ENCODE measurements at places on chromosomes 2 and 18. TPM values are rescaled to one million over a fixed set of nuclear protein-coding genes. Genes with fewer than 3 reads are reported as not detected.
A peak's percentile ranks its signal among the peaks of the same experiment; 100 is the strongest.

GRCh38 chr18:49767111-49768050 lies 46.0 kb downstream of the ACAA2 start:
- peak; percentile 31 for DNase-seq

DNA sequence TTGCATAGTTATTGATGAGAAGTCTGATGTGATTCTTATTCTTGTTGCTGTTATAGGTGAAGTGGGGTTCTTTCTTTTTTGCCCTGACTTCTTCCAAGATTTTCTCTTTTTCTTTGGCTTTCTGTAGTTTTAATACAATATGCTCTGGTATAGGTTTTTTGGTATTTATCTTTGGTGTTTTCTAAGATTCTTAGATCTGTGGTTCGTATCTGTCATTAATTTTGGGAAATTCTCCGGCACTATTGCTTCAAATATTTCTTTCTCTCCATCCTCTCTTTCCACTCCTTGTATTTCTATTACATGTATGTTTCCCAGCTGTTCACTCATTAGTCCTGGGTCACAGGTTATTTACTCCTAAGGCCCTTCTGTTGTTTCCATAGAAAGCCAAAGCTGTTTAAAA lies 43.8 kb downstream of the SKA1 start:
- DNase-seq, result no peak

DNA sequence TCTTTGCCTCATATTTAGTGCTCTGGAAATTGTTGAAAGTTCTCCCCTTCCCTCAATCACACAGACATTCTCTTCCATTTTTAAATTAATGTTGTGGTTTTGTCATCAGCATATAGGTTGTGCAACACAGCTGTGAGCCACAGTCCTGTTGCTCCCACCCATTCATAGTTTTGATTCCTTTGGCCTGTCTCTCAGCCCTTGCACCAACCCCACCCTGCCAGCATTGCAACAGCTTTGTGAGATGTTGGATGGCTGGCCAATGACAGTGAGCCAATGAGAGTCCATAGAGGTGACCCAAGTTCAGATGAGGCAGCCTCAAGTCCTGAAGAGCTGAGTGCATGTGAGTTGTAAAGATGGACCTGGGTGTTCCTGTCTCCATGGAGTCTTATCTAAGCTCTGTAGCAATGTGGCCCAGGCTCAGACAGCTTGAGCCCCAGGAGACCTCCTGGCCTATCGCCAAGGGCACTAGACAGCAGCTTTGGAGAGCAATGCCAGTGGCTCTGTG lies 775.5 kb downstream of the RNF144A start:
- DNase-seq, result no peak

- DNase-seq, result no peak
These were observed 824.0 kb downstream of the SLC4A3 start for GRCh38 chr2:220451438-220451837.

DNA sequence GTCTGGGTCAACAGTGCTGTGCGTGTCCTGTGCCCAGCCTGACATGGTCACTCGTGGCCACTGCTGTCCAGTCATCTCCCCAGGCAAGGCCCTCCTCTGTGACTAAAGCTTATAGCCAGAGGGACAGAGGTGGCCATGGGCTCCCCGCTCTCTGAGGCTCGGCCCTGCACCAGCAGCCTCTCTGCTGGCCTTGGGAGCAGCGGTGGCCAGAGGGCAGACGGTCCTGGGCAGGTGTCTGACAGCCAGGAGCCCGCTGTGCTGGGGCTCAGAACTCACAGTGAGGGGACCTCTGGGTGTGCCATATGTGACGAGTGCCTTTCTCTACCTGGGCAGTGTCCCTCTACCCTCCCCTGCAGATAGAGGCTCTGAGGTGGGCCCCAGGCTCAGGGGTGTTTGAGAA lies 98.7 kb downstream of the FAM210A start:
- no peak for DNase-seq

GRCh38 chr2:223222397-223222796 lies 170.4 kb downstream of the KCNE4 start:
- no peak for DNase-seq

The ZSWIM2 gene
- total RNA-seq, result not detected

GRCh38 chr2:88602022-88602421 lies 25.2 kb downstream of the EIF2AK3 start:
- no peak for DNase-seq

GRCh38 chr18:44503854-44504253 lies 176.8 kb upstream of the SETBP1 start:
- no peak for DNase-seq

The ZAP70 gene
- total RNA-seq, result 3.2 TPM
